SK-MEL-5 (cell line): ENCODE measurements at places on chromosomes 2 and 18.

DNA sequence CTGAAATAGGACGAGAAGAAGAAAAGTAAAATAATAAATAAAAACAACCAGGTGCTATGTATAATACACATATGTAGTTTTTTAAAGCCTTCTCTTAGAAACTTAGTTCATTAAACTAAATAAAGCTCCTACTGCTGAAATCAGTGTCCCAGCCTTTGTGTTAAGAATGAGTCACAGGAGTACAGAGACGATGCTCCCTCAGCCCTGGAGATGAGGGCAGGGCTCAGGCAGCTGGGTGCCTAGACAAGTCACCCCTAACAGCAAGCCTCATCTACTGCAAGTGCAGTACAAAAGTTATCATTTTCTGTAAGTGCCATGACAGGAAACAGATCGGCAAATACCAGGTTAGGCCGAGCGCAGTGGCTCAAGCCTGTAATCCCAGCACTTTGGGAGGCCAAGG, 18.2 kb downstream of the KIDINS220 start:
- no peak for DNase-seq

DNA sequence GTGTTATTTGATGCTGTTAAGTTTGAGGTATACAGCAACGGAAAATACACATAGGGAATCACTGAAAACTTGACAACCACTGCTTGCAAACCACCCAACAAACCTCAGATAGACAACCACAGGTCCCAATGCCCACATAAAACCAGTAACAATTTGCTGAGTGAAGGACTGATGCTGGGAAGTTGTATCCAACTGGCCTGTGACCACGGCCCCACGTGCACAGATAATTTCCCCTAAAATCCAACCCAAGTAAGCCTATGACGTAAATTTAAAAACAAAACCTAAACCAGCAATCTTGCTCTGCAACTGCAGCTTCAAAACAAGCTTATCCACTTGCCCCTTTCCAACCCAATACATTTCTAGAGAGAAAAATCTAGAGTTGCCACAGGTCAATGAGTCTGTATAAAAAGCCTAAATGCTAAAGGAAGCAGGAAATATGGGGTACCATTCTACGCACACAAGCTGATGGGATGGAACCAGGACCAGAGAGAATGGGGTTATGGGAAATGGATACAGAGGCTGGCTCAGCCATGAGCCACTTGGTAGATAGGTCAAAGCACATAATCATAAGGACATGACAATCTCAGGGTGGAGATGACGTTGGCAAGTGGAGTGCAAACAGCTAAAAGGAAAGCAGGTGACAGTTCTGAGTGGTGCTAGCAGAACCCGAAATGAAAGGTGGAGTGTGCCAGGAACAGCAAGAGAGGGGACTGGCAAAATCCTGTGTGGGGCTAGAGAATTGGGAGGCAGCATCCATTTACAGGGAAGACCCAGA, 27.8 kb upstream of the CREB1 start:
- DNase-seq, result no peak

GRCh38 chr2:145157741-145158591, 638.0 kb upstream of the ZEB2 start:
- no peak for DNase-seq

- DNase-seq, result peak; percentile 80
Measured at GRCh38 chr2:20617892-20618467, 32.9 kb downstream of the HS1BP3 start.

GRCh38 chr18:37261988-37262387, 303.6 kb downstream of the CELF4 start:
- no peak for DNase-seq
